Left cardiac atrium (tissue), 4 donors: ENCODE measurements at places on chromosomes 13 and 19. TPM values are rescaled to one million over a fixed set of nuclear protein-coding genes. Genes with fewer than 3 reads are reported as not detected.

Gene SIAH3
- total RNA-seq, result not detected

Gene PABPC3
- total RNA-seq, result 0.10 TPM

Gene LRRC4B
- 2.9 TPM for total RNA-seq

Gene NOTCH3
- total RNA-seq, result 35.4 TPM

Gene ADAMTSL5
- 18.9 TPM for total RNA-seq

Gene WDR62
- 4.4 TPM for total RNA-seq

Gene NDUFA13
- 852 TPM for total RNA-seq

Gene KLK1
- total RNA-seq, result 0.27 TPM

Gene TNNT1
- 13.7 TPM for total RNA-seq

Gene ENOX1
- 2.0 TPM for total RNA-seq

Gene RETN
- total RNA-seq, result 1.4 TPM

Gene TBCB
- 85.0 TPM for total RNA-seq

Gene NAA16
- total RNA-seq, result 9.2 TPM

Gene CDC34
- total RNA-seq, result 71.0 TPM

Gene STOML3
- total RNA-seq, result not detected

Gene GIPR
- total RNA-seq, result 7.2 TPM

- DNase-seq, result no peak
These were observed 9.7 kb downstream of the FBXL12 start for GRCh38 chr19:9808855-9809824.

DNA sequence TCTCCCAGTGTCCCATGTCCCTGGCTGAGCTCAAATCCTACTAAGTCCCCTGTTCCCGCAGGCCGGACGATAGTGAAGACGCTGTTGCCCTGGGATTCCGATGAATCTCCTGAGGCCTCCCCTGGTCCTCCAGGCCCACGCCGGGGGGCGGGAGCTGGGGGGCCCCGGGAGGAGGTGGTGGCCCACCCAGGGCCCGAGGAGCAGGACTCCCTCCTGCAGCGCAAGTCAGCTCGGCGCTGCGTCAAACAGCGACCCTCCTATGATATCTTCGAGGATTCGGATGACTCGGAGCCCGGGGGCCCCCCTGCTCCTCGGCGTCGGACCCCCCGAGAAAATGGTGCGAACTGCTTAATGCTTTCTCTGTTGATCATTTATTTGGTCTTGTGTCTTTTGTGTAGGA lies 5.9 kb downstream of the KMT2B start:
- no peak for DNase-seq

GRCh38 chr19:14772467-14772866 lies 5.9 kb downstream of the ADGRE2 start:
- DNase-seq, result no peak

GRCh38 chr19:38072776-38073750 lies 151.0 kb downstream of the DPF1 start:
- DNase-seq, result no peak

- DNase-seq, result no peak
These were observed 1.4 kb downstream of the ARHGEF18 start for GRCh38 chr19:7349961-7350711.

DNA sequence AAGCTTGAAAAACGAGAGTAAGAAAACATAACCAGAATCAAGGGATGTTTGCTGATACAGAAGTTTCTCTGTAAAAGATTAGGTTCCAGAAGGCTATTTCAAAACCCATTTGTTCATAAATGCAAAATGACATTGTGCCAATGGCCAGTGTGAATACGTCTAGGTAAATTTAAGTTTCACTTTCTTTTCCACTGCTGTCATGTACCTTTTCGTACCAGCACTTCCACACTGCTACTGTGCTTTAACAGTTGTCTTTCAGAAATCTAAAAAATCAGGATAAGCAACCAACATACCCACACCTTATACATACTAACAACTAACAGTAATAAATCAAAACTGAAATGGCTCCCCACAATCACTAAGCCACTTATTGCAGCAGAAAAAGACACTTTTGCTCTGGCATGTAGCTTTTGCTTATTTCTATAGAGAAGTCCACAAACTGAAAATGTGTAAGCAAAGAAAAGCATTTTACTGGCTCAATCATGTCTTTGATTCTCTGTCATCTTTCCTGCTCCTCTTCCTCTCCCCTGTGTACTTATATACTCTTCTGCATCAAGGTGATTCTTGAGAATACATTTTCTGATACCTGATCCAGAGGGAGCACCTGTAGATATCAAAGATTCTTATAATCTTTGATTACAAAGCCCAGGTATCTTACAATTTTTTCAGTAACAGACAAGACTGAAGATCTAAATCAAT lies 34.3 kb downstream of the ELF1 start:
- no peak for DNase-seq

DNA sequence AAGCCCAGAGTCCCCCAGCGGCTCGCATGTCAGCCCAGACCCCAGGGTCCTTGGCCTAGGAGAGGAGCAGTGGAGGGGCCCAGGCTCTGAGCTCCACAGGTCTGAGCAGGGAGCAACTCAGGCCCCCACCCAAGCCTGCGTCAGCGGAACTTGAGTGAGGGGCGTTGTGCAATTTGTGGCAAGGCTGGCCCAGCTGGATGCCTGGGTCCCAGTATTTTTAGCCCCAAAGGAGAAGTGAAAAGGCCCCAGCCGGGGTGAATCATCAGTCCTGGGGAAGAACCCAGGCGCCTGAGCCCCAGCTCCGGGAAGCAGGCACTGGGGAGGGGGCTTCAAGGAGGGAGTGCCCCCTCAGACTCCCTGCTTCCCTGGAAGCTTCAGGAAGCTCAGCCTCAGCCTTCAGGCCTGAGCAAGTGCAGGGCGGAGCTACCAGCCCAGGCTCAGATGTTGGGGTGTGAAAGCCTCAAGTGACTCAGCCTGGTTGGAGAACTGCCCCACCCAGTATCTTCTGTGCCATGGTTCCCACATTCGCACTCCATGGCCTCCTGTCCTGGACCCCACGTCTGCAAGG lies 7.2 kb downstream of the MED29 start:
- peak; percentile 80 for DNase-seq

DNA sequence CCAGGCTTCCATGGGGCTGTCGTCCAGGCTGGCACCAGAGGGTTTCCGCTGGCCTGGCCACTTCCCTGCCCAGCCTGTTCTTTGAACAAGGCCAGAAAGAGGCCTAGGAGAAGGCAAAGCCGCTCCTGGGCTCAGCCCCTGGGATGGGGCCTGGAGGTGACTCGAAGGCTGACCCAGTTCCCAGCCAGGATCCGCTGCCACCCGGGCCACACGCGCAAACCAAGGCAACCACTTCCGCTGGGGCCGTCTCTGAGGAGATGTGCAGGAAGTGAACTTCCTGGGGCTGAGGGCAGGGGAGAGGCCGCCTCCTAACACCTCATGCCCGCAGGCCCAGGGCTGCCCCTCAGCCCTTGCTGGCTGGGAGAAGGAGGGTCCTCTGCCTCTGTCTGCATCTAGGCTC lies 15.2 kb downstream of the PLEKHF1 start:
- peak; percentile 57 for DNase-seq

DNA sequence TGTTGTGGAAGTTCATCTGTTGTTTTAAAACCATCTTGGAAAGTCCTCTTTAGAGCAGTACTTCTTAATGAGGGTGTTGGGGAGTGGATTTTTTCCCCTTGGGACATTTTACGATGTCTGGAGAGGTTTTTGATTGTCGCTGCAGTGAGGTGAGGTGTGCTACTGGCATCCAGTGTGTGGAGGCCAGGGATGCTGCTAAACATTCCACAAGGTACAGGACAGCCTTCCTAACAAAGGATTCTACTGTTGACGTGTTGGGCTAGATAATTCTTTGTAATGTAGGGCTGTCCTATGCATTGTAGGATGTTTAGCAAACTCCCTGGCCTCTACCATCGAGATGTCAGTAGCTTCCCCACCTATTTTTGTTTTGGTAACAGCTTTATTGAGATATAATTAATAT lies 33.3 kb downstream of the NAA16 start:
- no peak for DNase-seq

GRCh38 chr19:18620311-18620710 lies 7.6 kb downstream of the TMEM59L start:
- DNase-seq, result no peak

GRCh38 chr19:48053856-48054255 lies 10.0 kb upstream of the CABP5 start:
- DNase-seq, result no peak

- no peak for DNase-seq
These were observed 29.9 kb downstream of the UCHL3 start for GRCh38 chr13:75579529-75579928.

GRCh38 chr19:38778733-38779132 lies 5.4 kb upstream of the LGALS7 start:
- DNase-seq, result no peak

GRCh38 chr19:14775869-14776586 lies 2.3 kb downstream of the ADGRE2 start:
- DNase-seq, result no peak

DNA sequence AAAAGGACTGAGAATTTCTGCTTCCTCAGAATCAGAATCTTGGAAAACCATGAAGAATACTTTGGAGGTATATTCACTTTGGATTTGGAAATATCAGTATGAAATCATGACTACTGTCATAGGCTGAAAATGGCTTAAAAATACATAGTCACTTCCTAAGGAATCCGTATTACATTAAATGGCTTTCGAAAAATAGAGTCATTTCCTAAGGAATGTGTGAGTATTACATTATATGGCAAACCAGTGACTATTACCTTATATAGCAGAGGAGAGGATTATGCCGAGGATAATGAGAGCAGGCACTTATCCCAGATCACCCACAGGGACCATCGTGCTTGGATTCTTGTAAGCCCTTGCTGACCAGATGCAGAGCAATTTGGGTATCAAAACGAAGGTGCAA lies 1471.8 kb downstream of the EFNB2 start:
- DNase-seq, result no peak

DNA sequence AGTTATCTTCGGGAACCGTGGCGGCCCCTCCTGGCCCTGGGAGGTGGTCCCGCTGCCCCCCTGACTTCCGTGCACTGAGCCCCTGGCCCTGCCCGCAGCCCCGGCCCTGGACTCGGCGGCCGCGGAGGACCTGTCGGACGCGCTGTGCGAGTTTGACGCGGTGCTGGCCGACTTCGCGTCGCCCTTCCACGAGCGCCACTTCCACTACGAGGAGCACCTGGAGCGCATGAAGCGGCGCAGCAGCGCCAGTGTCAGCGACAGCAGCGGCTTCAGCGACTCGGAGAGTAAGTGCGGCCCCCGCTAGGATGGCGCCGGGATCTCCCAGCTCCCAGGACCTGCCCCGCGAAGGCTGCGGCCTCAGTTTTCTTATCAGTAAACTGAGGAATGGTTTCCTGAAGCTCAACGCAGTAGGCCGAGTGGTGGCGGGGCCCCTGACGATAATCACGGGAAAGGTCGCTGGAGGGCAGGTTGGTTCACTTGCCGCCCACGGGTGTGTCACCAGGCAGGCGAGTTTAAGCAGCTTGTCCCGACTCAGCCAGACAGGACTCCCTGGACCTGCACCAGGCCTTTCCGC lies 924 bp downstream of the RGCC start:
- DNase-seq, result peak; percentile 49

- no peak for DNase-seq
These were observed 217.9 kb upstream of the SLITRK5 start for GRCh38 chr13:87453244-87453643.

DNA sequence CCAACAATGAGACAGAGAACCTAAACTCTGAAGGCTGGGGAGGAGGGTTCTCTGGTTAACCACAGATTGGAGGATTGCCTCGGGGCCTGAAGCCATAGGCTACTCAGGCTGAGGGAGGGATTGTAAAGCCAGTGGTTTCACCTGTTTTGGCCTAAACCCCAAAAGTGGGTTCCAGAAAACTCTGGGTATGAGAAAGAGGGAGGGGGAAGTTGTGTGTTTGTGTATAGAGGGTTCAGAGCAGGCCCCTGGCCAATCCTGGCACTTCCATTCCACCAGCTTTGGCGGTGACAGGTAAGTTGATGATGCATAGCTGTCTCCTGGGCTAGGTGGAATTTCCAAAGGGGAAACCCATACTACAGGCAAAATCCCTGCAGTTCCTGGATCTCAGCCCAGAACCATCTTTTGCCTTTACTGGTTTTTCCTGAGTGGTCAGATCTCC lies 13.5 kb upstream of the CCDC97 start:
- no peak for DNase-seq

GRCh38 chr13:51950722-51951121 lies 60.5 kb downstream of the ATP7B start:
- no peak for DNase-seq

- DNase-seq, result peak; percentile 51
These were observed 25.0 kb upstream of the FXYD3 start for GRCh38 chr19:35090506-35091214.

DNA sequence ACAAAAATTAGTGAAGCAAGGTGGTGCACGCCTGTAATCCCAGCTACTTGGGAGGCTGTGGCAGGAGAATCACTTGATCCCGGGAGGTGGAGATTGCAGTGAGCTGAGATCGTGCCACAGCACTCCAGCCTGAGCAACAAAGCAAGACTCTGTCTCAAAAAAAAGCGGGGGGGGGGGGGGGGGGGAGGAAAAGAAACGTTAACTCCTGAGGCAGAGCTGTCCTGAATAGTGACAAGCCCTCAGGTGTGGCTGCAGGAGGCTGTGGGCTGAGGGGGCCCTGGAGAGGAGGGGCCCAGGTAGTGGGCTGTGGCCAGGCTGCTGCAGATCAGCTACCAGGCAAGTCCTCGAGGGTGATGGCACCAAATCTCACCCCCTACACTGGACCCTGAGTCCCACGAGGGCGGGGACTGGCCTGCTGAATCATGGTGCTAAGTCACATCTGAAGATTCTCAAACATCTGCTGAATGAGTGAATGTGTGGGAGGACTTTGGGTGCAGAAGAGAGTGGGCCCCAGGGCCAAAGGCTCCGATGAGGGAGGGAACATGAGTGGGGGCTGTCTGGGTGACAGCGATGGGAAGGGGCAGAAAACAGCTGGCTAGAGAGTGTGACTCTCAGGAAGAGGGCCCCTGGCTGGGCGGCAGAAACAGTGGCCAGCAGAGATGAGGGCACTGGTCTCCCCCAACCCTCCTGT lies 24.6 kb upstream of the ATP1A3 start:
- no peak for DNase-seq

DNA sequence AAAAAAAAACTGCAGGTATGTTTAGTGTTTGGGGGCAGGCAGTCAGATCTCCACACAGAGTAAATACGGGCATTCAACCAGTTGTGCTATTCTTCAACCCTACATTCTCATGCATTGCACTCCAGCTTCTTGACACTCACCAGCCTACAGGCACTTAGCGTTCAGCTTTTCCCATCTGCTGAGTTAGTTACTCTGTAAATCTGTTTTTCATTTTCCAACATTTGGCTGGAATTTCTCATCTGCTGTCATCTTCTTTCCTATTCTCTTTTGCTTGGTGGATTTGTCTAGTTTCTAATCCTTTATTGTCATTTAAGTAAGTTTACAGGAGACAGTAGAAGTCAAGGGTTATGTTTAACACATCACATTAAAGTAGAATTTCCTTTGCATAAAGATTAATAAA lies 1318.9 kb downstream of the OLFM4 start:
- no peak for DNase-seq
